ENCODE measurements at places on chromosomes 7 and 10. TPM values are rescaled to one million over a fixed set of nuclear protein-coding genes. Genes with fewer than 3 reads are reported as not detected.

HOXA3 gene
- 3.9 TPM for total RNA-seq

CLEC2L gene
- total RNA-seq: not detected

SLC25A40 gene
- total RNA-seq: 57.2 TPM

TMEM140 gene
- total RNA-seq: 32.9 TPM

GPR15LG gene
- total RNA-seq: not detected

BAMBI gene
- total RNA-seq: 33.6 TPM

ZC3HAV1L gene
- 20.8 TPM for total RNA-seq

GIMAP6 gene
- 20.6 TPM for total RNA-seq

CALHM1 gene
- not detected for total RNA-seq

ATOH7 gene
- not detected for total RNA-seq

GIMAP1 gene
- total RNA-seq: 9.7 TPM

AGMO gene
- total RNA-seq: not detected

DNA sequence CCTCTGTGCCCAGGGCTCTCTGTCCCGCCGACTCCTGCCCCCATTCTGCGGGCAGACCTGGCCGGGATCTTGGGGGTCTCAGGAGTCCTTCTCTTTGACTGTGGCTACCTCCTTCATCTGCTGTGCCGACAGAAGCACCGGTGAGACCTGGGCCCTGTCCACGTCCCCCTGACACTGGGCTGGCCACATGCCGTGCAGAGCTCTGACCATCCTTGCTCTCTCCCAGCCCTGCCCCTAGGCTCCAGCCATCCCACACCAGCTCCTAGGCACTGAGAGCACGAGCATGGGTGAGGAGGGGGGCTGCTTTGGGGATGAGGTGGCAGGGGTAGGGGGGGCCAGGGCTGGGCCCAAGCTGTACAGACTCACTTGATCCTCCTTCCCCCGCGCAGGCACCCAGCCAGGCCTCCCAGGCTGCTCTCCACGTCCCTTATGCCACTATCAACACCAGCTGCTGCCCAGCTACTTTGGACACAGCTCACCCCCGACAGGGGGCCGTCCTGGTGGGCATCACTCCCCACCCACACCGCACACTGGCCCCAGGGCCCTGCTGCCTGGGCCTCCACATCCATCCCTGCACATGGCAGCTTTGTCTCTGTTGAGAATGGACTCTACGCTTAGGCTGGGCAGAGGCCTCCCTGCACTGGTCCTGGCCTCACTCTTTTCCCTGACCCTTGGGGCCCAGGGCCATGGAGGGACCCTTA is 4.8 kb upstream of the PILRB start:
- DNase-seq: no peak

GRCh38 chr7:6172910-6173295 is 99.5 kb downstream of the CYTH3 start:
- DNase-seq: no peak

GRCh38 chr10:117391436-117392205 is 16.4 kb upstream of the PDZD8 start:
- DNase-seq: peak; percentile 20

DNA sequence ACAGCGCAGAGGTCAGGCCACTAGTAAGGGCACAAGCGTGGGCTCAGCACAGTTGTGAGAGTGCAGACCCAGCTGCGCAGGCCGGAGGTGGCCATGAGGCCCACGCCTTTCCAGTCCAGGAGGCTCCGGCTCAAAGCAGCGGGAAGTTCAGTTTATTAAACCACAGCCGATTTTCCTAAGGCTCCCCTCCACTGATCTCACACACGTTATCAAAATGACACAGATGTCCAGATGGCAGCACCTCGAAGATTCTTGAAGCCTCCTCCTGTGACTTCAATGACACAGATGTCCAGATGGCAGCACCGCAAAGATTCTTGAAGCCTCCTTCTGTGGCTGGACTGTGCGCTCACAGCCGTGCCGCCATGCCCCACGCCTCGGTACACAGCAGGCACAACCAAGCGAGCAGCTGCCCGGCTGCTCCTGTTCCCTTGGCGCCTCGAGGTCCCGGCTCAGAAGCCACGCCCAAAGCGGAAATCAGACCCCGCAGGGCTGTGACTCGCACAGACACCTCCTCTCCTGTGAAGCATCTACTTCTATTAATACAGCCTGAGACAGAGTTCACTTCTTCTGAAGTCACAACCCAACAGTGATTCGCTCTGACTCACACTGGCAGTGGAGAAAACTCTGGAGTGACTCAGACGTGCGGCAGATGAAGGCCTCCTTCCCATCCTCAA is 122.7 kb downstream of the MAD1L1 start:
- DNase-seq: peak; percentile 56

DNA sequence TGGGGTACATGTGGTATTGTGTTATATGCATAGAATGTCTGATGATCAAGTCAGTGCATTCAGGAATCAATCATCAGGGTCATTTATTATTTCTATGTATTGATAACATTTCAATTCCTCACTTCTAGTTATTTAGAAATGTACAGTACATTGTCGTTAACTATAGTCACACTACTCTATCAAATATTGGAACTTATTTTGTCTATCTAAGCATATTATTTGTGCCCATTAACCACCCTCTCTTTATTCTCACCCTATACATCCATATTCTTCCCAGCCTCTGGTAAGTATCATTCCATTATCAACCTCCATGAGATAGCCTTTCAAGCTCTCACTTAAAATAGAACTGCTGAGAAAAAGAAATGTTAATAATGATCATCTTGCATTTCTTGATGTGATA is 596.5 kb upstream of the POT1 start:
- no peak for DNase-seq

DNA sequence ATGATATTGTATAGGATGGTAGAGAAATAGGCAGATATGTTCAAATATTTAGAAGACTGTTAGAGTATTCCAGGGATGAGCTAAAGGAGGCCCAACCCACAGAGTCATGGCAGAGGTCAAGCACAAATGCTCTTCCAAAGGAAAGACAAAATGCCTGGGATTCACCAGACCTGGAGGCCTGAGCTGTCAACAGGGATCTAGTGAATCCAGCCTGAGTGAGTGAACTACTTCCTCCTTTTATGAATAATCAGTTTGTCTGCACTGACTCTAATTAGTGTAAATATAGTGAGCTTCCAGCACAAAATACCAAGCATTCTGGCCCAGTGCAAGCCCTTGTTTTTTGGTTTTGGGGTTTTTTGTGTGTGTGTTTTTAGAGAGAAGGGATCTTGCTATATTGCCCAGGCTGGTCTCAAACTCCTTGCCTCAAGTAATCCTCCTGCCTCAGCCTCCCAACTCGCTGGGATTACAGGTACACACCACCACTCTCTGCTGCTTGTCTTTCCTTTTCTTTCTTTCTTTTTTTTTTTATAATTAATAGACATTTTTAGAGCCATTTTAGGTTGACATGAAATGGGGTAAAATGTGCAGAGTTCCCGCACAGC is 244.4 kb downstream of the SKIDA1 start:
- DNase-seq: no peak

GRCh38 chr7:20408467-20408826 is 77.7 kb downstream of the ITGB8 start:
- DNase-seq: peak; percentile 15

- DNase-seq: no peak
Measured at GRCh38 chr7:82897500-82897899, 265.2 kb downstream of the PCLO start.

- DNase-seq: no peak
Measured at GRCh38 chr7:77565917-77566316, 28.8 kb downstream of the PTPN12 start.

- no peak for DNase-seq
Measured at GRCh38 chr7:151853896-151854719, 22.8 kb downstream of the PRKAG2 start.

DNA sequence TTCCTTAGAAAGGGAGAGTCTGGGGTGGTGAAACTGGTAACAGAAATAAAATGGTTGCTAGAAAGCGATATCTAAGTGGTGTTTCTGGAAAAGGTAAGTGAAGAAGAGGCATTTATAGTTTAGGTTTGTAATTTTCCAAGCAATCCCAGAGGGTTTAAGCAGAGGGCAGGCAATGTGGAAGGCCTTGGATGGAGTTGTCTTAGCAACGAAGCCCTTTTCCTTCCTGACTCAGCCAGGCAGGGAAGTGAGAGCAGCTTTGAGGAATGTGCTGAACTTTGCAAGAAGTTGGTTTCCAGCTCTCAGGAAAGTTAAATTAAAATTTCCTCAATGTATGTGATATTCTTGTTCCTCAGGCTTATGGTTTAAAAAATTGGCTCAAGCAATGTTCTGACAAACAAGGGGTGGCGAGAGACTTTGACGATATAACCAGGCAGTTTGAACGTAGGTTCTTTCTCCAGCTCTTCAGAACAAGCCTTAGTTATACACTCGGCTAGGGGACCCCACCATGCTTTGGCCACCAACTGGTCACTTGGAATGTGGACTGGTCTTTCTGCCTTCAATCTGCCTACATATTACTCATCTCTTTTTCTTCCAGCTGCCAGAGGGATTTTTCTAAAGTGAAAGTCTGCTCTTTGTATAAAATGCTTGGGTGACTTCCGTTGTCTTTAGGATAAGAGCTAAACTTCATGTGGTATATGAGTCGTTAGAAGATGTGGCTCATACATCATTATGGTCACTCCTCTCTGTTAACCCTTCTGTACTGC is 66.9 kb upstream of the SLC25A13 start:
- DNase-seq: peak; percentile 34

GRCh38 chr10:37496061-37496460 is 361.3 kb downstream of the ZNF248 start:
- DNase-seq: no peak

DNA sequence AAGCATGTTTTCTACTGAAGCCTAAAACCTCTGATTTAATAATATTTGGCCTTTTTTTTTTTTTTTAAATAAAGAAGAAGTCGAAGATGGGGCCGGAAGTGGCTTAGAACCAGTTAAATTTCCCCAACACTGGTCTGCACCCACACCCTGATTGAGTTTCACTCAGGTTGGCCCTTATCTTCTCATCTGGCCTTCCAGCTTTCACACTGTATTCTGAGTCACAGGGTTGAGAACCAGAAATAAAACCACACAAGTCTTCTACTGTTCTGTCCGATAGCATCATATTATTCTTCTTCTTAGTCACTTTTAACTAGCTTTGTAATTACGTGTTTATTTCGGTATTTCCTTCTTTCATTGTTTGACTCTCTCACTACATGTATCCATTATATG is 9.9 kb downstream of the ZNF365 start:
- no peak for DNase-seq

- DNase-seq: no peak
Measured at GRCh38 chr10:100109670-100110069, 28.0 kb upstream of the CPN1 start.

GRCh38 chr7:136009488-136010079 is 32.4 kb upstream of the MTPN start:
- no peak for DNase-seq

DNA sequence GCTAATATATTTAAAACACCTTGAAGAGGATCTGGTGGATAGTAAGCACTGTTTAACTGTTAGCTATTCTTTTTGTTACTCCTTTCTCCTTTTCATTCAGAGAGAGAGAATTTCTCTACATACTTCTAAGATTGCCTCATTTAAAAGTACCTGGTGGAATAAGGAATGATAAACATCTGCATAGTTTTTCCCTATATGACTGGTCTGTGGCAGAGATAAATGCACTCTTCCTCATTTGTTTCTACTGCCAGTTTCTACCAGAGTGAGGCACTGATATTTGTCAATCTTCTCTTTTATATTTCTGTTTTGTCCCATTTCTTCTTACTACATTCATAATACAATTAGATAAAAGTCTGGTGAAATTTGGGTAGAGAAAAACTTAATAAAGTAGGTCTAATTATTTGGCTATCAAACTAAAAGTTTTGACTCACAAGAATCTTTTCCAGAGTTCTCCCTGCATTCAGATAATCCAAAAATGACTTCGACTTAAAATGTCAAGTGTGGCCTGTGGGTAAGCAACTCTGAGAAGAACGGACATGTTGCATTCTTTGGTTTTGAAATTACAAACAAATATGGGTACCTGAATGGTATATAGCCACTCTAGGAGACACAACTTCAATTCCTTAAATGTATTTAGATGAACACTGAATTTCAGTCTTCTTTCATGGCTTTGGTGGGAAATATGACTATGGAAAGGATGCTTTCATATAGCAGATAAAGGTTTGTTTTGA is 38.8 kb downstream of the RNLS start:
- DNase-seq: no peak

DNA sequence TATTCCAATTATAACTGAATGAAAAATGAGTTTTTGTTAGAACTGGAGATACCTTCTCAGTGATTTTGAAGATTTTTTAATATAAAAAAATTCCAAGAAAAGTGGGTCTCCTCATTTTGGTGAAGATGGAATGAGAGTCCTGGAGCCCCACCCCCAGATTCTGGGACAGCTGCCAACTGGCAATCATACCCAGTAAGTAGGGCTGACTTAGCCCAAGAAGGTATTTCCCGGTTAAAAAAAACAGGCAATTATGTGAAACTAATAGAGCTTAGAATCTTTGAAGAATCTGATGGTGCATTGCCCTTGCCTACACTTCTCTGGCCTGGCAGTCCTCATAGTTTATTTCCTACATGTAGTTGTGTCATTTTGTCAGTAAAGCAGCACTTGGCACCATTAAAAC is 52.8 kb upstream of the VWDE start:
- no peak for DNase-seq

- no peak for DNase-seq
Measured at GRCh38 chr7:73833251-73833919, 2.6 kb downstream of the CLDN4 start.

- peak; percentile 75 for DNase-seq
Measured at GRCh38 chr10:124686707-124687376, 57.3 kb downstream of the FAM53B start.

All from adrenal gland (tissue), 19 donors.